GM12878 (cell line): ENCODE measurements at places on chromosomes 2 and 18. TPM values are rescaled to one million over a fixed set of nuclear protein-coding genes. Genes with fewer than 3 reads are reported as not detected.

The REEP1 gene
- total RNA-seq: 0.11 TPM in 1 of 2 replicates, not detected in the other

The OR6B2 gene
- total RNA-seq: not detected in 2 replicates

The ATAD2B gene
- total RNA-seq: 22.8 and 29.9 TPM in 2 replicates

The RAB27B gene
- 0.03 TPM in 1 of 2 replicates, not detected in the other for total RNA-seq

The IDH1 gene
- total RNA-seq: 45.4 and 46.4 TPM in 2 replicates

The CNDP1 gene
- not detected in 2 replicates for total RNA-seq

The TMEM178A gene
- not detected in 2 replicates for total RNA-seq

The ACMSD gene
- not detected in 2 replicates for total RNA-seq

The LONRF2 gene
- total RNA-seq: 0.03 and 0.08 TPM in 2 replicates

The DSC3 gene
- total RNA-seq: 1.8 and 1.9 TPM in 2 replicates

The MPP4 gene
- 0.13 TPM in 1 of 2 replicates, not detected in the other for total RNA-seq

The ASB18 gene
- not detected in 2 replicates for total RNA-seq

The SMYD1 gene
- not detected in 2 replicates for total RNA-seq

The IL1F10 gene
- total RNA-seq: not detected in 2 replicates

The TPO gene
- total RNA-seq: not detected in 2 replicates

The RPRM gene
- total RNA-seq: not detected in 2 replicates

The CIB4 gene
- not detected in 2 replicates for total RNA-seq

The SERPINB11 gene
- not detected in 2 replicates for total RNA-seq

The UGT1A5 gene
- total RNA-seq: not detected in 2 replicates

The PDK1 gene
- total RNA-seq: 18.3 and 20.1 TPM in 2 replicates

The EFEMP1 gene
- 0.24 and 0.33 TPM in 2 replicates for total RNA-seq

The GALNT5 gene
- 0.05 and 0.08 TPM in 2 replicates for total RNA-seq

The SCYGR1 gene
- total RNA-seq: not detected in 2 replicates

The IL36A gene
- not detected in 2 replicates for total RNA-seq

The FIGLA gene
- not detected in 2 replicates for total RNA-seq

The MALL gene
- total RNA-seq: 0.26 and 0.27 TPM in 2 replicates

The NFU1 gene
- total RNA-seq: 32.7 and 36.5 TPM in 2 replicates

The DYNAP gene
- not detected in 2 replicates for total RNA-seq

The MALT1 gene
- 49.8 and 50.6 TPM in 2 replicates for total RNA-seq

The PRSS56 gene
- total RNA-seq: not detected in 2 replicates

The NPPC gene
- total RNA-seq: not detected in 2 replicates

The POTEC gene
- total RNA-seq: not detected in 2 replicates
